ENCODE measurements at places on chromosomes 2 and 18. TPM values are rescaled to one million over a fixed set of nuclear protein-coding genes. Genes with fewer than 3 reads are reported as not detected.
A peak's percentile ranks its signal among the peaks of the same experiment; 100 is the strongest.

CYRIA gene
- total RNA-seq, result 54.8 TPM

DTNA gene
- not detected for total RNA-seq

ALPI gene
- total RNA-seq, result not detected

RUFY4 gene
- 1.8 TPM for total RNA-seq

BCL2 gene
- total RNA-seq, result 28.2 TPM

RAB3GAP1 gene
- 9.6 TPM for total RNA-seq

C1GALT1C1L gene
- total RNA-seq, result not detected

COBLL1 gene
- total RNA-seq, result 13.4 TPM

PRKAG3 gene
- total RNA-seq, result not detected

- no peaks in the 10 kb centered on the region for H3K36me3 ChIP-seq
- DNase-seq, result no peak
- H3K4me3 ChIP-seq, result no peak overlapping the region
- H3K4me1 ChIP-seq, result no peaks in the 10 kb centered on the region
- no peak overlapping the region for H3K27ac ChIP-seq
- H3K27me3 ChIP-seq, result no peaks in the 10 kb centered on the region
Observed at GRCh38 chr2:133777574-133777960, 209.3 kb upstream of the NCKAP5 start.

GRCh38 chr18:55355223-55355622 is 232.8 kb downstream of the TCF4 start:
- H3K36me3 ChIP-seq, result no peaks in the 10 kb centered on the region
- H3K27me3 ChIP-seq, result no peaks in the 10 kb centered on the region
- no peak overlapping the region for H3K27ac ChIP-seq
- no peak for DNase-seq
- H3K4me3 ChIP-seq, result no peak overlapping the region
- no peaks in the 10 kb centered on the region for H3K4me1 ChIP-seq

GRCh38 chr2:75076088-75076487 is 117.6 kb downstream of the POLE4 start:
- H3K4me3 ChIP-seq, result no peak overlapping the region
- H3K4me1 ChIP-seq, result no peaks in the 10 kb centered on the region
- H3K27me3 ChIP-seq, result no peaks in the 10 kb centered on the region
- no peak for DNase-seq

GRCh38 chr2:11862049-11862448 is 115.6 kb downstream of the LPIN1 start:
- peaks cover 12% of the 10 kb centered on the region for H3K4me1 ChIP-seq
- no peak for DNase-seq
- no peaks in the 10 kb centered on the region for H3K36me3 ChIP-seq
- H3K4me3 ChIP-seq, result no peak overlapping the region
- no peak overlapping the region for H3K27ac ChIP-seq
- H3K27me3 ChIP-seq, result no peaks in the 10 kb centered on the region

DNA sequence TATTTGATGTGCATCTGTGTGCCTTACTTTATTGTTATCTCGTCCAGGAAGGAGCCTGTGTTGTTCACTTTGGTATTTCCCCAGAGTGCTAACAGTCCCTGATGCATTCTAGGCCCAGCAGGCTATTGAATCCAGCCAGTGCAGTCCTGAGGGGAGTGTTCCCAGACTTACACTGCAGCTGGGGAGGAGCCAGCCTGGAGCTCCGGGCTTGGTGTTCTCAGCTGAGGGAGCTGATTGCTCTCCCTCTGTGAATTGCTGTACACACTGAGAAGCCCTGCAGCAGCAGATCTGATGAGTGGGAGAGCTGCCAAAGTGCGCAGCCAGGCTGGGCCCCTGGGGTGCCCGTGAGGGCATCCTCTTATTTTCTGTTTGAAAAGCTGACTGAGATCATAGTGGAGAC is 159.2 kb downstream of the GALNT3 start:
- no peak overlapping the region for H3K27ac ChIP-seq

- H3K27me3 ChIP-seq, result no peaks in the 10 kb centered on the region
- H3K36me3 ChIP-seq, result no peaks in the 10 kb centered on the region
- no peak for DNase-seq
- no peaks in the 10 kb centered on the region for H3K4me1 ChIP-seq
Observed at GRCh38 chr2:231634951-231635875, 42.5 kb downstream of the TEX44 start.

- no peaks in the 10 kb centered on the region for H3K4me1 ChIP-seq
- no peaks in the 10 kb centered on the region for H3K36me3 ChIP-seq
- H3K4me3 ChIP-seq, result no peak overlapping the region
- no peak overlapping the region for H3K27ac ChIP-seq
Observed at GRCh38 chr2:54438271-54438670, 17.9 kb upstream of the SPTBN1 start.

- no peaks in the 10 kb centered on the region for H3K27me3 ChIP-seq
- no peaks in the 10 kb centered on the region for H3K36me3 ChIP-seq
- no peak overlapping the region for H3K27ac ChIP-seq
- no peak overlapping the region for H3K4me3 ChIP-seq
Observed at GRCh38 chr2:141392517-141393213, 738.2 kb downstream of the LRP1B start.

DNA sequence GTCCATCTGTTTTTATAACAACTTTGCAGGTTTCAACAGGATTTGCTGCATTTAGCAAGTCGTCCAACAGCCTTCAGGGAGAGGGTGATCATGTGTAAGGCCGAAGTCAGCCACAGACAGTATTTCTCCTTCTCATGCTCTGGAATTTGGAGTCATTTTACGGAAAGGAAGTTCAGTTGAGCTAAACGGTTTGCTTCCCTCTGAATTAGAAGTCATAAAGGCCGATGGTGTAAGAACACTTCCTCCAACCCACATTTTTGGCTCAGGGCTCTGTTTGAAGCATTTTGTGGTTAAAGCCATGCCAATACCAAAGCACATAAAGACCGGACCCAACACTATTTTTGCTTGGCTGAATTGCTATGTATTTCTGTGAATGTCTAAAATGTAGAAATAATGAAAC is 129.5 kb downstream of the TMEM182 start:
- H3K27me3 ChIP-seq, result peaks cover 2% of the 10 kb centered on the region
- H3K27ac ChIP-seq, result no peak overlapping the region
- H3K4me1 ChIP-seq, result no peaks in the 10 kb centered on the region
- no peak overlapping the region for H3K4me3 ChIP-seq

- H3K36me3 ChIP-seq, result no peaks in the 10 kb centered on the region
- no peaks in the 10 kb centered on the region for H3K27me3 ChIP-seq
- no peak overlapping the region for H3K27ac ChIP-seq
- no peak for DNase-seq
- H3K4me3 ChIP-seq, result no peak overlapping the region
- peaks cover 14% of the 10 kb centered on the region for H3K4me1 ChIP-seq
Observed at GRCh38 chr2:45884126-45884525, 232.7 kb downstream of the PRKCE start.

DNA sequence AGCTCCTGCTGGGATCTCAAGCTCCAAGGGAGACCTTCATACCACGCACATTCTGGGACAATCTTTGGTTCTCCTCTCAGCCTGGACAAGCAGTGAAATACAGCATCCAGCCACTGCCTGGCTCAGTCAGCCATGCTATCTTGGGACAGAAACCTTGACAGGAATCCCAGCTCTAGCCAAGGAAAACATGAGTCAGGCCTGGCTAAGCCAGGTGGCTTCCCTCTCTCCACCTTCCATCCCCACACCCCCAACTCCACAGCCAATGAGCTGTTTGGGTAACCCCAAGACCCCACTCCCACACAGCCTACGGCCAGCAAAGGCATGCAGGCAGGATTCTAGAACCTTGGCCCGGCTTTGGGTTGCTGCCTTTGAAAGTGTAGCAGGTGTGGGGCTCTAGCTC is 64.9 kb downstream of the MCFD2 start:
- DNase-seq, result no peak
- no peak overlapping the region for H3K4me3 ChIP-seq
- no peaks in the 10 kb centered on the region for H3K4me1 ChIP-seq

DNA sequence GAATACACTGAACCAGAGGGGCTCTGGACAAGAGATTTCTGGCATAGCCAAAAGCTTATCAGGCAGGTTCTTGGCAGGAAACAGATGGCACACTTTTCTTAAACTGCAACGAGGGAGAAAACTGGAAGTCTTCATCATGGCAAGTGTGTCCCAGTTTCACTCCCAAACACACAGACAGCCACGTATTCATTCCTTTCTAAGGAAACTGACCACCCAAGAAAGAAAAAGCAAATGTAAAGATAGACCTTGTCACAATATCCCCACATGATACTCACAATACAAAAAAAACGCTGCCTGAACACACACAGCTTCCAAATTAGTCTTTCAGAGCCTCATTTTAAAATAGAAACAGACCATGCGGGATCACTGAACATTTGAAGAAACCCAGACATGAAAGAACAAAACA is 40.6 kb upstream of the RTTN start:
- H3K4me1 ChIP-seq, result no peaks in the 10 kb centered on the region
- H3K27me3 ChIP-seq, result no peaks in the 10 kb centered on the region
- no peak for DNase-seq
- H3K4me3 ChIP-seq, result no peak overlapping the region
- no peak overlapping the region for H3K27ac ChIP-seq

DNA sequence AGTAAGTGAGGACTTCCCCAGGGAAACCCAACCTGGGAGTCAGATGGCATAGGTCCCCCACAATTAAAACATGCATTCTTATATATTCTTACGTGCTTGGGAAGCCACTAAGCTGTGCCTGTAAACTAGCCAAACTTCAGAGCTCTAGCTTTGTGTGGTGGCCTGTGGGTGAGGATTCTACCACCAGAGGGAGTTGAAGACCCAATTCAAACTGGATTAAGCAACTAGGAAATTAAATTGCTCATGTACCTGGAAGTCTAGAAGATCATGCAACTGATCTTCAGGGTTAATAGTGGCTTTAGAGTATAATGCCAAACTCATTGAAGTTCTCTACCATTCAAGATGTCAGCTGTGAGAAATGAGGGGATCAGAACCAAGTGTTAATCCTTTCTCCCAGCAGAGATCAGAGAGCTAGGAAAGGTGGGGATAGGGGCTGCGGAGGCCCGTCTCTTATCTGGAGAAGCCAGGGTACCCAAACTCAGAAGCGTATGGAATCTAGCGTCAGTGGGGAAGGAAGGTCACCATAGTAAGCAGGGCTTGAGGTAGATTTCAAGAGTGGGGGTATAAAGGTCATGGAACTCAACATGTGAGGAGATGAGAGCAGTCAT is 53.2 kb upstream of the CCDC85A start:
- no peaks in the 10 kb centered on the region for H3K4me1 ChIP-seq
- H3K27ac ChIP-seq, result no peak overlapping the region
- H3K36me3 ChIP-seq, result no peaks in the 10 kb centered on the region
- no peak for DNase-seq

- no peaks in the 10 kb centered on the region for H3K27me3 ChIP-seq
- no peak overlapping the region for H3K27ac ChIP-seq
- DNase-seq, result no peak
- no peak overlapping the region for H3K4me3 ChIP-seq
Observed at GRCh38 chr18:32958746-32959145, 185.9 kb upstream of the KLHL14 start.

DNA sequence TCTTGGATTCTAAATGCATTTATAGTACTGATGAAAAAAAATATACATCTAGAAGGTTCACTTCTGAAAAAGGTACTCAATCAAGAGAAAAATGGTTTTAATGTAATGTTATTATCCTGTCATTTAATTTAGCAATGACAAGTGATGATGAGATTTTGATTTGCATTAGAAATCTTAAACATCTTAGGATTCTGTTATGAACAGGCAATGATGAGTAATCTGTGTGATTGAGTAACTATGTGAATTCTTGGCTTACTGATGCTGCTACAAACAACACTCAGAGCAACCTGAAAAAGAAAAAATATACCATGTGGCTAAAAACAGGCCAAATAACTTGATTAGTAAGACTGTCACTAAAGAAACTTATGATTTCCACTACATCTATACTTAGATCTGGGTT is 30.1 kb downstream of the RBKS start:
- DNase-seq, result no peak
- H3K4me1 ChIP-seq, result no peaks in the 10 kb centered on the region
- H3K36me3 ChIP-seq, result no peaks in the 10 kb centered on the region
- H3K27ac ChIP-seq, result no peak overlapping the region
- H3K4me3 ChIP-seq, result no peak overlapping the region
- no peaks in the 10 kb centered on the region for H3K27me3 ChIP-seq

DNA sequence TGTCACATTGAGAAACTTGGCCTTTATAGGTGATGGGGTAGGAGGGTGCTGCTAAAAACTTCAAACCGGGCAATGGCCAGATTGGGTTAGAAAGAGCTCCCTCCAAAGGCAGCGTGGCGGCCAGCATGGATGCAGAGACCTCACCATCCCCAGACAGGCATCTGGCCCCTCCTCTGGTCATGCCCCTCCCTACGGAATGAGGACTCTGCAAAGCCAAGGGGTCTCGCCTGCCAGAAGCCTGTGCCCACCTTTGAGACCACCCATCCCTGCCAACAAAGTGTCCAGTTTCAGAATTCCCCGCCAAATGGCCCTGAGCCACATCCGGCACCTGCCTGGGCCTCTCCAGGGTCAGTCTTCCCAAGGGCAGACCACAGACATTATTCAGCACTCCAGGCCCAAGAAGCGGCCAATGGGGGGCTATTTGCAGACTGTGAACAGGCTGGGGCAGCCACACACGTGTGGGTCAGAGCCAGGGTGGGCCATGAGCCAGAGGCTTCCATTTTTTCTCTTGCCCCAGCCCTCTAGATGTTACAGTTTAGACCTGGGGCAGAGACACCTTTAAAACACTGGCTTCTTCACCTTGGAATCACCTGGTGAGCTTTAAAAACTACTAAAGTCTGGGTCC is 4.2 kb upstream of the ATP6V1B1 start:
- no peaks in the 10 kb centered on the region for H3K4me1 ChIP-seq
- no peaks in the 10 kb centered on the region for H3K36me3 ChIP-seq
- no peak overlapping the region for H3K27ac ChIP-seq
- H3K27me3 ChIP-seq, result no peaks in the 10 kb centered on the region
- DNase-seq, result no peak
- no peak overlapping the region for H3K4me3 ChIP-seq

- H3K4me1 ChIP-seq, result peaks cover 36% of the 10 kb centered on the region
- DNase-seq, result peak; percentile 96
- peaks cover 22% of the 10 kb centered on the region for H3K36me3 ChIP-seq
- no peaks in the 10 kb centered on the region for H3K27me3 ChIP-seq
- peak within 1 kb of the TSS; percentile 63 for H3K4me3 ChIP-seq
Observed at GRCh38 chr2:191150600-191151330, at the start of gene STAT4. Gene STAT4 (minus strand): TSS chr2:191150994. CDS start chr2:191148203, 2,791 bp downstream.

- no peaks in the 10 kb centered on the region for H3K27me3 ChIP-seq
- DNase-seq, result no peak
- H3K27ac ChIP-seq, result no peak overlapping the region
- H3K4me1 ChIP-seq, result no peaks in the 10 kb centered on the region
- H3K36me3 ChIP-seq, result no peaks in the 10 kb centered on the region
- no peak overlapping the region for H3K4me3 ChIP-seq
Observed at GRCh38 chr2:72527424-72527823, 298.4 kb downstream of the EXOC6B start.
